ENCODE measurements at places on chromosomes 1 and 21. TPM values are rescaled to one million over a fixed set of nuclear protein-coding genes. Genes with fewer than 3 reads are reported as not detected.
A peak's percentile ranks its signal among the peaks of the same experiment; 100 is the strongest.

- peak; percentile 91 for DNase-seq
- no peaks in the 10 kb centered on the region for H3K27me3 ChIP-seq
- peaks cover 100% of the 10 kb centered on the region for H3K36me3 ChIP-seq
- H3K4me1 ChIP-seq, result peaks cover 68% of the 10 kb centered on the region
Measured at GRCh38 chr1:24910751-24911650, 19.1 kb downstream of the RUNX3 start.

DNA sequence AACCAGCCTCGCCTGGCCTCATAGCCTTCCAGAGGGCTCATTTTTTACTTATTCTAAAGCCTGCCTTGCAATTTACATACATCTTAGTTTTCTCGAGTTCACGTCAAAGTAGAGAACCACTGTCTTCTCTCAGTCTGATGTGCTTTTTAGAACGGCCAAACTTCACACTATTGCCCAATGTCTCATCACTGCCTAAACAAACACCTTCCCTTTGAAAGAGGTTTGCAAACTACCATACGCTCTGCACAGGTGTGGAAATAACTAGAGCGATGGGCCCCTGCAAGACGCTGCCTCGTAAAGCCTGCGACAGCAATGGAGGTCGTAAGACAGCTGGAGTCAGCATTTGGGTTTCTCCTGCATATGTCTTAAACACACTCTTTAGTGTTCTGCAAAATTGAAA is 22.6 kb downstream of the PRDM15 start:
- H3K36me3 ChIP-seq, result peaks cover 65% of the 10 kb centered on the region
- H3K4me3 ChIP-seq, result no peak overlapping the region
- no peaks in the 10 kb centered on the region for H3K4me1 ChIP-seq
- H3K27me3 ChIP-seq, result no peaks in the 10 kb centered on the region

- H3K27me3 ChIP-seq, result no peaks in the 10 kb centered on the region
- H3K4me1 ChIP-seq, result peaks cover 56% of the 10 kb centered on the region
- no peak overlapping the region for H3K4me3 ChIP-seq
Measured at GRCh38 chr1:198628067-198628455, 10.8 kb upstream of the PTPRC start.

GRCh38 chr1:167173516-167174184 is 47.0 kb upstream of the POU2F1 start:
- no peak for DNase-seq
- no peaks in the 10 kb centered on the region for H3K36me3 ChIP-seq
- peaks cover 4% of the 10 kb centered on the region for H3K27me3 ChIP-seq
- no peaks in the 10 kb centered on the region for H3K4me1 ChIP-seq

GRCh38 chr1:26951821-26952497 is 8.3 kb downstream of the KDF1 start:
- no peak for DNase-seq
- H3K4me3 ChIP-seq, result no peak overlapping the region
- peaks cover 6% of the 10 kb centered on the region for H3K36me3 ChIP-seq
- no peaks in the 10 kb centered on the region for H3K4me1 ChIP-seq

DNA sequence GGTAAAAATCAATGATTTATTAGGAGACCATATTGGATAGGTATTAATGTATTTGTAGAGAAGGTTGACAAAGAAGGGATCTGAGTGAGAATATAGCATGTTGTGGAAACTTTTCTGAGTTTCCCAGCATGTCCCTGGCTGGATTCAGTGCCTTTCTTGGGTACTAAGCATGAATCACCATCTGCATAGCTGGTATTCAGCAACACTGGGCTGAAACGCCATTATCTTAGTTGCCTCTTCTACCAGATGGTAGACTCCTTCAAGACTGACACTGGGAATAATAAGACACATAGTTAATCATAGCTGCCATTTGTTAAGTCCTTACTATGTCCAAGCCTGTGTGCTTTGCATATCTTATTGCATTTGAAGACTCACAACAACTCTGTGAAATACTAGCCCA is 45.5 kb downstream of the ATP5PF start:
- no peaks in the 10 kb centered on the region for H3K36me3 ChIP-seq
- H3K4me1 ChIP-seq, result no peaks in the 10 kb centered on the region
- no peak overlapping the region for H3K4me3 ChIP-seq
- H3K27me3 ChIP-seq, result no peaks in the 10 kb centered on the region
- H3K27ac ChIP-seq, result no peak overlapping the region

GRCh38 chr21:33479679-33480480 is at the start of gene TMEM50B:
TMEM50B (minus strand) TSS chr21:33479974; CDS start chr21:33468885, 11,089 bp downstream.
- peak within 1 kb of the TSS; percentile 89 for H3K27ac ChIP-seq
- H3K4me1 ChIP-seq, result peaks cover 11% of the 10 kb centered on the region
- peak within 1 kb of the TSS; percentile 94 for H3K4me3 ChIP-seq
- H3K27me3 ChIP-seq, result no peaks in the 10 kb centered on the region
- no peaks in the 10 kb centered on the region for H3K36me3 ChIP-seq
- peak; percentile 99 for DNase-seq

DNA sequence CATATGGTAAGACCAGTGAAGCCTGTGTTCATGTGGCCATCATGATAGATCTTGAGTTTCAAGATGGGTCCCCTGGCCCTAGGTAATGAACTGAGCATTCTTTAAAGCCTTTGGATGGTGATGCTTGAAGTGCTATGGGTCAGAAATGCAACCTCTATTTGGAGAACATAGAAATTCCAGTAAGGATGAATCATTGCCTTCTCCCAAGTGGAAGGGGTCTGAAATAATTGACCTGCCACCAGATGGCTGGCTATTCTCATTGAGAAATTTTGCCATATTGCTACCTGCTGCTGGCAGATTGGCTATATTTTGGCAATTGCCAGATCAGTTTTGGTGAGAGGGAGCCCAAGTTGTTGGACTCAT is 739 bp upstream of the IFI6 start:
- H3K27me3 ChIP-seq, result no peaks in the 10 kb centered on the region
- peak overlapping the region; percentile 90 for H3K27ac ChIP-seq
- no peak overlapping the region for H3K4me3 ChIP-seq
- H3K36me3 ChIP-seq, result peaks cover 8% of the 10 kb centered on the region
- H3K4me1 ChIP-seq, result peaks cover 23% of the 10 kb centered on the region

Gene TTC39A
- 0.26 TPM for total RNA-seq

Measured in spleen (tissue), 13 donors.